Lung (tissue), 17 donors: ENCODE measurements at places on chromosomes 5 and 9. TPM values are rescaled to one million over a fixed set of nuclear protein-coding genes. Genes with fewer than 3 reads are reported as not detected.

The SLC36A3 gene
- not detected for polyA plus RNA-seq

The TRIM14 gene
- polyA plus RNA-seq: 17.7 TPM

The CCDC187 gene
- polyA plus RNA-seq: 2.0 TPM

The TNC gene
- 3.9 TPM for polyA plus RNA-seq

The RAI14 gene
- 33.6 TPM for polyA plus RNA-seq

The APBA1 gene
- polyA plus RNA-seq: 0.95 TPM

The GPR150 gene
- 0.26 TPM for polyA plus RNA-seq

The AGXT2 gene
- not detected for polyA plus RNA-seq

The LCN1 gene
- polyA plus RNA-seq: not detected

The SPINK7 gene
- not detected for polyA plus RNA-seq

The MLANA gene
- not detected for polyA plus RNA-seq

The ABO gene
- 14.6 TPM for polyA plus RNA-seq

The DOLPP1 gene
- 12.2 TPM for polyA plus RNA-seq
